Stimulated activated CD8-positive, alpha-beta memory T cell treated with anti-CD3 and anti-CD28 coated beads, Interleukin-7, amount 100 ng/mL, for 1 hour (primary cell): ENCODE measurements at places on chromosomes 5 and 9.

GRCh38 chr9:31740705-31741104 lies 643.7 kb upstream of the ACO1 start:
- no peak for DNase-seq

- DNase-seq = no peak
Measured at GRCh38 chr5:139146809-139147482, 51.2 kb downstream of the SIL1 start.

- DNase-seq = no peak
Measured at GRCh38 chr5:142753116-142753631, 17.0 kb upstream of the ARHGAP26 start.

DNA sequence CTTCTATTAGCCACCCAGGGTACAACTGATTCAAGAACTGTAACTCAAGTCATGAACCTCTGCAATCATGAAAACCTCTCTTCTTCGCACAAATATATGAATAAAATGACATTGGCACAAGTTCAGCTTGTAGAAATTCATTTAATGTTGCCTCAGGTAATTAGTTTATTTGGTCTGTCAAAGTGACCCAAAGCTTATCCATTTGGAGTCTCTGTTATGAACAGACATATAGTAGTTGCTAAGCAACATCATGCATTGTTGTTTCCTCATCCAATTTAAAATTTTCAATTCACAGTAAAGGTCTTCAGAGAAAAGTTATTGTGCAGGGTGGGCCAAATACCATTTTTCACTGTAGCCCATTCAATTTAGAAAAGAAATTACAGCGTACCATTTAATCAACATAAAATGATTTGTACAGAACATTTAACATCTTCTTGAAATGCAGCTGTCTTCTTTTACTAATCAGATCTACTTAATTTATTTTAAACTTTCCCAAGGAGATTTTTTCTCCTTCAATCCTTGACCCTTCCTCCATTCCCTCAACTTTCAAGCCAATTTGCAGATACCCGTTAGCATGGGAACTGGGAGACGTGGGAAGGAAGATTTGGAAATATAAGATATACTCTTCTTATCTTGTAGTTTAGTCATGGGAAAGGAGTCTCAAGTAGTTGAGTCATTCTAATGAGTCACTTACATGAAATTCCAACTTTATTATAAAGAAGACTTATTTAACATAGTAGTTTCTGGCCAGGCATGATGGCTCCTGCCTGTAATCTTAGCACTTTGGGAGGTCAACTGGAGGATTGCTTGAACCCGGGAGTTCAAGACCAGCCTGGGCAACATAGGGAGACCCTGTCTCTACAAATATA lies 231.3 kb downstream of the ATPSCKMT start:
- DNase-seq = no peak

DNA sequence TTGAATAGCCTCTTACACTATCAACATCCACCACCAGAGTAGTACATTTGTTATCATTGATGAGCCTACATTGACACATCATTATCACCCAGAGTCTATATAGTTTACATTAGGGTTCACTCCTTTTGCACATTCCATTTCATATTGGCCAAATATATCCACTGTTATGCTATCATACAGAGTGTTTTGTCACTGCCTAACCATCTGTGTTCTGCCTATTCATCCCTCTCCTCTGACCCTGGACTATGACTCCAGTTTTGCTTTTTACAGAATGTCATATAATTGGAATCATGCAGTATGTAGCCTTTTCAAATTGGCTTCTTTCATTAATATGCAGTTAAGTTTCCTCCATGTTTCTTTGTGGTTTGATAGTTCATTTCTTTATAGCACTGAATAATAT lies 904.7 kb downstream of the TLE1 start:
- no peak for DNase-seq

DNA sequence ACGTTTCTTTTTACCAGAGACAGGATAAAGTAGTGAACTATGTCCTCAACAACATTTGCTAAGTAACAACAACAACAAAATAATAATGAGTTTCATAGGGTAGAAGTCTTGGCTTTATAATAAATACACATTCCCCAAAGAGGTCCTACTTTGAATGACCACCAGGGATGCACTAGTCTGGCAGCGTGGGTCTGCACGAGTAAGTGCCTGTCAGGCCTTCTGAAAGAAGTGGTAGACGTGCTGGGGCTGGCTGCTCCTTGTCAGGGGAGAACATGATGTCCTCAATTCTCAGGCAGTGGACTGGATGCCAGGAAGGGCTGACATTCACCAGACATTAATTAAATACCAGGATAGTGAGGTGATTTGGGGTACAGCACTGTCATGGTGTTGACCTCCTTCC lies 331.1 kb downstream of the TMEM38B start:
- no peak for DNase-seq

GRCh38 chr5:65247594-65247993 lies 234.1 kb downstream of the ADAMTS6 start:
- DNase-seq = no peak

- DNase-seq = no peak
Measured at GRCh38 chr5:38692346-38692745, 135.9 kb upstream of the LIFR start.

DNA sequence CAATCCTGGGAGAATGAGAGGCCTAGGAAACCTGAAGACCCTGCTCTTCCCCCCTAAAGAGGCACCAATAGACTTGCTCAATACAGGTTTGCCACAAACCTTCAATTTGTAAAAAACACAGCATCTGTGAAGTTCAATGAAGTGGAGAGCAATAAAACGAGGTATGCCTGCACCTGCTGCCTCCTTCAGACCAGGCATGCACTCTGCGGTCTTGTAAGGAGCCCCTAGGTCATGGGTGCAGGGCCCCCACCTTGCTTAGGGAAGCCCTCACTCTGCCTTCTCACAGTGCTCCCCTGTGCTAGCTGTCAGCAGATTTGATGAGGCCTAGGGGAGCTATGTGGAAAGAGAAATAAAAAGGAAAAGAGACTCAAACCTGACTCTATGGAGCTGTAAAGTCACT lies 72.1 kb upstream of the GALNT10 start:
- no peak for DNase-seq

GRCh38 chr9:26159575-26160392 lies 481.5 kb upstream of the TUSC1 start:
- no peak for DNase-seq

DNA sequence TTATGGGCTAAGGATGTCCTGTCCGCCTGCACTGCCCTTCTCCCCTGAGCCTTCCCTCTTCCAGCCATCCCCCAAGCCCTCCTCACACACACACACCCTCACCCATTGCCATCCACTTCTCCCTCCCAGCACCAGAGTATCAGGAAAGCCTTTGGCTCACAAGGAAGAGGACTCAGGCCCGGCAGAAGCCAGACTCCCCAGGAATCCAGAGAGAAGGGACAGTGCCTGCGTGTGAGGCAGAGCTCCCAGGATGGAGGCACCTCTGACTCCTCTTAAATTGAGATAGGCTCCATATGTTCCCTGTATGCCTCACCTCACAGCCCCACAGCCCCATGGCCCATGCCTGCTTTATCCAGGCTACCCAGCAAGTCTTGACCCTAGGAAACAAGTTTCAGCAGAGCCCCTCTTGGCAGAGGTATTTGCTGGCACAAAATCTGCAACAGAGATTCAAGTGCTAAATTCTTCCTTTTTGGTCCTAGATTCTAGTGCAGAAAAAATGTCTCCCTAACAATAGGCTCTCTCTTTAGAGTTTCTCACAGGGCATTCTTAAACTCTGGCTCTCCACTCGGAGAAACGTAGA lies 761 bp downstream of the IL17B start:
- no peak for DNase-seq

DNA sequence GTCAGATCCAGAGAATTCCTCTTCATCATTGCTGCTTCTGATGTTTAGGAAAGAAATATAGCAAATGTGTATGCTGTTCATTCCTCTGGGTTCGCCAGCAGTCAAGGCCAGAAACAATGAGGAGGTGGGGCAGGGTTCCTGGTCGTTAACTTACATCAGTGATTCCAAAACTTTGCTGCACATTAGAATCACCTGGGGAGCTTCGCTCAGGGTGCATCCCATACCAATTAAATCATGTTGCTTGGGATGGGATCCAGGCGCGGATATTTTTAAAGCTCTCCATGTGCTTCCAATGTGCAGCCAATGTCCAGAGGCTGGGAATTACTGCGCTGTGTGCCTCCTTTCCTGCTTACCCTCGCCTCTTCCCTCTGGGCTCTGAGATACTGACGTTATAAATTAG lies 227.9 kb upstream of the KLF9 start:
- no peak for DNase-seq

DNA sequence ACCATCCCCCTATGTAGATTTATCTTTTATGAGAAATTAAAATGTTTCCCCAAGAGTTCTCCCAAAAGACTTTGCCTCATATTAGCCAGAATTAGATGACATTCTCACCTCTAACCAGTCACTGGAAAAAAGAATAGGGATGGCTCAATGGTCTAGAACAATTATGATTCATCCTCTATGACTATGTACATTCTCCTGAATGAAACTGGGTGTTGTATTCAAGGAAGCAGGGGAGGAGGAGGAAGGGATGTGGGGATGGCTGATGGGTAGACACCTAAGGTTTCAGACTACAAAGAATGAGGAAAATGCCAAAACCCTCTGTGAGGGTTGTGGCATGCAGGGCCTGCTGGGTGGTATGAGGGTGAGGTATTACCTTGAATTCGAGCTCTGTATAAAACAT lies 49.5 kb upstream of the BRINP1 start:
- DNase-seq = no peak

- no peak for DNase-seq
Measured at GRCh38 chr5:143558048-143558447, 154.6 kb upstream of the NR3C1 start.

DNA sequence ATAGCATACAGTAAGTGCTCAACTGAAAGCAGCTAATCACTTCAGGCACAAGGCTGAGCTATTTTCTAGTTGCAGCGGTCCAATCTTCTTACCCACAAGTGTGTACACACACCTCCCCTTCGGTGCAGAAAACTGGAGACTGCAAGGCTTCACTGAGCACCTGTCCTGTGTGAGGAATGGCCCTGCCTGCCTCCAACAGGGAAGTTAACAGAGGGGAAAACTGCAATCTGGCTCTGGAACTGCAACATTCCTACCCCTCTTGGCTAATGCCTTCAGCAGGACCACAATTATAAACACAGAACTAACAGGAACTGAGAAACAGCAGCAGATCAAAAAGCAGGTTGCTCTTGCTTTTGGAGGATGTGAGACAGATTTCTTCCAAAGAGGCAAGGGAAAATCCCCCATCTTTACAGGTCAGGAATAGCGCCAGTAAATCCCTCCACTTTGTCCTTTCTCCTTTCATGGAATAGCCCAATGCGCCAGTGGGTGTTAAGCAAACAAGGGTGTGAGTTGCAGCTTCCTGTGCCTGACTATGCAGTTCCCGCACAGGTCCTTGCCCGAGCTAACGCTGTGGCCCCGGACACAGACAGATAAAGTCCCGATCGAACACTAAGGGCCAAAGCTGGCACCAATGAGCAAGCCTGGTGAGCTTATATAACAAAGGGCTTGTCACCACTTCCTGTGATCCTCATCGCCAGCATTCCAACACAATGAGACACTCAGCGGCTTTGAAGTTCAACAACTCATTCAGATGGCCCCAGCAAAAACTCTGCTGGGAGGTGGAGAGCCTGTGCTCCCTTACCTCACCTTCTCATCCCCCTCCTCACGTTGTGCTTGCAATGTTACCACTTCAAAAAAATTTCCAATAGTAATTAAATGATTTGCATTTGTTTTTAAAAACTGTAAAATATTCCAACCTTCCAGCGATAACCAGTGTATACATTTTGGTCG lies 21.5 kb downstream of the SHB start:
- DNase-seq = no peak

- DNase-seq = no peak
Measured at GRCh38 chr9:118896324-118897000, 472.8 kb downstream of the BRINP1 start.

DNA sequence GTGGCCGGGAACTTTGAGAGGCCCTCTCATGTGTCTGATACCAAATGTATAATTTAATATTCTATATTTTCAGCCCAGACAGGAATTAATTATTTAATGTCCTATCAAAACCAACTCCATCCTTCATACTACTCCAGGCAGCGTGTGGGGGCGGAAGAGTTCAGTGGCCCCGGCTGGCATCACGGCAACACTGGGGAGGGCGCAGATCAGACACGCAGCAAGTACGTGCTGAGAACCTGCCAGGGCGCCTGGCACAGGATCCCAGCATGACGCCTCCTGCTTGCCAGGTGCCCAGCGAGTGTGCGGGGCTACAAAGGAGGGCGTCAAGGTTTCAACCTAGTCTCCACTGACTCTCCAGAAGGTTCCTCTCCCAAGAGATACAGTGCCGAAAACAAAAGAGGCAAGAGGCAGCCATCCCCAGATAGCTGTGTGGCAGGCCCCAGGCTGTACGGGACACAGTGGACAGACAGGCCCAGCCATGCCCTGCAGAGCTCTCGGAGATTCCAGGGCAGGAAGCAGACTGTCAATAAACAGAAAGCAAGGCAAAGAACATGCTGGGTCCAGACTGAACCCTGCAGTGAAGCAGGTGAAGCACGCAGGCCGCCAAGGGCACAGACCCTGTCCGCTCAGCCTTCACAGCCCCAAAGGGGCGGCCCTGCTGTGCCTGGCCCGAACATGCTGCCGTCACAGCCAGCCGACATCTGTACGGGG lies 110.3 kb downstream of the VAV2 start:
- DNase-seq = no peak

- DNase-seq = no peak
Measured at GRCh38 chr5:39198127-39198526, 21.2 kb downstream of the FYB1 start.

DNA sequence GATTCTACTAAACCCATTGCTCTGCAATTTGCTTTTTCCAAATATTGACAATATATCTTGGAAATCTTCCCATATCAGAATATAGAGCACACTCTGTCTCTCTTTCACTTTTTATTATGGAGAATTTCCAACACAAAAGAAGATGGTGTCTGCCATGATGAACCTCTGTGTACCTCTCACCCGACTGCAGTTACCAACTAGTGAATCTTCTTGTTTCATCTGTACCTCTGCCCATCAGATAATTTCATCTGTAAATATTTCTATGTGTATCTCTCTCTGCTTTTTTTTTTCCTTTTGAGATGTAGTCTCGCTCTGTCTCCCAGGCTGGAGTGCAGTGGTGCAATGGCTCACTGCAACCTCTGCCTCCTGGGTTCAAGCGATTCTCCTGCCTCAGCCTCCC lies 62.8 kb downstream of the NTNG2 start:
- DNase-seq = no peak
